ENCODE measurements at places on chromosomes 2 and 18.

GRCh38 chr2:217431577-217432269, 571.1 kb downstream of the TNS1 start:
- no peak for DNase-seq

GRCh38 chr2:8693157-8693821, 11.4 kb downstream of the ID2 start:
- no peak for DNase-seq

DNA sequence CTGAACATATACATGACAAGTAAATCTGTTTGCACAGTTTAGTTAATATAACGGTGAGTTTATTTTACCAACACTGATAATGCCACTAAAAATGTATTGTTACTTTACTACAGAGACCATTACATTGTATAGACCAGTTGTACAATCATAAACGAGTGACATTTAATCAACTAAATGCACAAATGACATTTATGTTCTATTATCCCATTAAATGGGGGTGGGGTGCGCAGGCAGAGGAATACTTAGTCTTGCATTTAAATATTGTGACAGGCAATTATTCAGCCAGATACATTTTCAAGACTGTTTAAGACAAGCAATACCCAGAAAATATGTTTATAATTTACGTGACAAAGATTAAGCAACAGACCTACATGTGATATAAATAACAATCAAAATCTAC, 72.0 kb upstream of the CHAC2 start:
- DNase-seq, result no peak

DNA sequence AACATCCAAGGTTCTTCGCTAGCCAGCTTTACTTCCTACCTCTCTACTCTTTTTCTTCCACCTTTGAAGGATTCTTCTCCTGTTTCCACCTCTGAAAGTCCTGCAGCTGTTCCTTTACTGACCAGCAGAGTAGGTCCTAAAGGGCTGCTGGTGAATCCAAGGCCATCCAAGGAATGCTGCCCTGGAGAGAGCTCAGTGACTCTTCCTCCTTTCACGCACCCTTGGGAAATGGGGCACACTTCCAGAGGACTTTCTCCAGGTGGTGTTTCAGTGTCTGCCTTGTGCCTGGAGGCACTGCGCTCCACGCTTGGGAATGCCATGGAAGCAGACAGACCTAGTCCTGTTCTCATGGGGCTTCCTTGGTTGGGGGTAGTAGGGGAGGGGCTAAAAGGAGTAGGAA, 45.4 kb downstream of the SLC16A14 start:
- DNase-seq, result no peak

DNA sequence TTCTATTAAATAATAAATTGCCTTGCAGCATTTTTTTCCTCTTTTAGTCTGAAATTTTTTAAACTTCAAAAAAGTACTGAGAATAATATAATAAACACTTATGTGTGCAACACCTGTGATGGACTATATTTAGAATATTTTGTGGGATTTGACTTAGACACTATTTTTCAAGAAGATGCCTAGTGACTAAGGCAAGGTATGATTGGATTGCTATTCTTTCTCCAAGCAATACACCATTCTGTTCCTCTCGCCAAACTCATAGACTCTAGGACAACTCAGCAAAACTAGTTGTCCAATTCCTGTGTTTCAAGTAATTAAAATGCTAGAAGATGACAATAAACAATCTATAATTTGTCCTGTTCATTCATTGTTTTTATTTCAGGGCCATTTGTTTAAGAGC, 75.9 kb downstream of the METTL4 start:
- no peak for DNase-seq

GRCh38 chr2:60105906-60106305, 447.5 kb downstream of the BCL11A start:
- DNase-seq, result no peak

DNA sequence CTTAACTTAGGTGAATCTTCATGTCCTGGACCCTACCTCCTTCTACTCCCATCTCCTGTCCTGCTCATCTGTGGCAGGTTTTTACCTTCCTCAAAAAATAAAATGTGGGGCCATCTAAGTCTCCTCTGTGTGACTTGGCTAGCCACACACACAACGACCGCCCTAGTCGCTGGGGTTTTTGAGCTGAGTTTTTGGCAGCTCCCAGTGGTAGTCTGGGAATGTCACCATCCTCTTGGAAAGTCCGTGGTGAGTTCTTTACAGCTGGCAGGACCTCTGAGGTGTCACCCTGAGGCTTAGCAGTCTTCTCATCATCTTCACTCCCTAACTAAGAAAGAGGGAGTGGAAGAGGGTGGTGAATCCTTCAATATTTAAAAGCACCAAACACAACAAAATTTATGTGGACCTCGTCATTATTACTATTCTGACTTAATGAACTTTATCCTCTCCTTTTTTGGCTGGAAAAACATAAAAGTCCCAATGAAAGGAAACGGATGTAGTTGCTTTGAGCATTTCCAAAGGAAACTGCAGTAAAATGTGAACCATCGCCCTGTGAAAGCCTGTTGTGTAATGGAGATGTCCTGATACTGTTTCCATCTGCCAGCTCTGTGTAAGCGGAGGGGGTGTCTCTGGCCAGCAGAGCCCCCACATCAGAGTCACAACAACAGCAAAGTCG, 78.6 kb downstream of the VAPA start:
- no peak for DNase-seq

- no peak for DNase-seq
These were observed 7.6 kb downstream of the ESPNL start for GRCh38 chr2:238107525-238108422.

- DNase-seq, result no peak
These were observed 29.4 kb downstream of the YWHAQ start for GRCh38 chr2:9601397-9601796.

GRCh38 chr18:12334863-12335262, 26.8 kb downstream of the TUBB6 start:
- DNase-seq, result no peak

DNA sequence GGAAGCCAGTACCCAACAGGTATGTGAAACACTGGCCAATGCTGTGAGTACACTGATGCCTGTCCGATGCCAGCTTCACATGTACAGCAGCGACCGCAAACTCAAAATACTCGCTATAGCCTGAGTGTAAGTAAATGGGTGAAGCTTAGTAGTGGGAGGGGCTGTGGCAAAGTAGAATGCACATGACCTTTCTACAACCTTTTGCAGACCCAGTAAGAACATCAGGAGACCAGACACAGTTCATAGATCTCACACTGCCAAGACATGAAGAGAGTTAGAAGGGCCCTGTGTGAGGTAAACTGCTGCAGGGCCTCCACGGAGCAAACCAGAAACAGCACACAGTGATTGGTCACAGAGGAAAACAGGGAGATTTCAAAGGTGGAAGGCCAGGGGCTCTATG, 9.1 kb upstream of the UBXN4 start:
- DNase-seq, result no peak

DNA sequence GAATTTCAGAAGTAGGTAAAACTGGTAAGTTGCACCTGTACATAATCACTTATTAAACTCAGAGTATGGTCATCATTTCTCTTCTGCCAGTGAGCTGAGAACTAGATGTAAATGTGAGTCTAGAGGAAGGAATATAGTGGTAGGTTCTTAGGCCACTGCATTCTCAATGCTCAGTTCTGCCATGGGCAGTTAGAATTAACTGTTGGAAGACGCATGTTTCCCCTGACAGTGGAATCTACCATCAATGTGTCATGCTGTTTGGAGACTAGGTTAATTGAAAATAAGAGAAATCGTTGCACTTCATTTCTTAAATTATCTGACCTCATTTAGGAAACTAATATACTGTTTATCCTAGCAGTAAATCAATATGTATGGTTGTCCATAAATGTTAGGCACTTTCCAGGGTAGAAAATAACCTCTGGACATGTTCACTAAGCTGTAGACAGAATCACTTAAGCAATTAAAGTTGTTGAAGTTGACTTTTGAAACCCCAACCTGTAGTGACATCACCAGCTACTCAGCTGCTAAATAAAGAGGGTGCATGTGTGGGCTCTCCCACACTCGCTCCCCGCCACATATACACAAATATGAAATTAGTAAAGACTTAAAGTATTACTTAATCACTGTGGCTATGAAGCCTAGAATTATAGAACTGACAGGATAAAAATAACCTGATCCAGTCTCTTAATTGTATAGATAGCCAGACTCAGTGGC, 91.5 kb upstream of the NOSTRIN start:
- no peak for DNase-seq

GRCh38 chr18:2511451-2511850, 59.9 kb downstream of the METTL4 start:
- DNase-seq, result no peak

- no peak for DNase-seq
These were observed 46.6 kb downstream of the USP40 start for GRCh38 chr2:233519787-233520611.

DNA sequence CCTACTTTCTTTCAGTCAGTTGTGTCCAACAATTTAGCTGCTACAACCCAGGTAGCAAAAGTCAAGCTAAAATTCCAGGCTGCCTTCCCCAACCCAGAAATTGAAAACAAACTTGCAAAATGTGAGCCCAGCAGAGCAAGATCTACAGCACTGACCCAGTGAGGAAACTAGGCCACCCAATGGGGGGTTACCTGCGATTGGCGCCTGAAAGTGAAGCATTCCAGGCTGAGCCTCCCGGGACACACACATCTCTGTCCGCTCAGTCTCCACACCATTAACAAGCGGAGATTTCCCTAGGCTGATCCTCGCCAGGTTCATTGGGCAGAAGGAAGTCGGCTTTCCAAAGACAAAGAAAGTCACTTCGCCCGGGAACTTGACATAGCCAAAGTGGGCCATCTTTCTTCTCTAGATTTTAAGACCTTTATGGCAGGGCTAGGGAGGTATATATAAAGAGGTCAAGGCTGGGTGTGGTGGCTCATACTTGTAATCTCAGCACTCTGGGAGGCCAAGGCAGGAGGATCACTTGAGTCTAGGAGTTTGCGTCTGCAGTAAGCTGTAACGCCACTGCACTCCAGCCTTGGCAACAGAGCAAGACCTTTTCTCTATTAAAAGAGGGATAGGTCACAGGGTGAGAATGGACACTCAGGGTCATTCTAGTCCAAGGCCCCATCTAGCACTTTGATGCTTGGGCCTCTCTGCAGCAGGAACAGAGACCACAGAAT, 53.6 kb downstream of the TTC32 start:
- no peak for DNase-seq

GRCh38 chr2:217695033-217695520, 307.7 kb downstream of the TNS1 start:
- DNase-seq, result no peak

DNA sequence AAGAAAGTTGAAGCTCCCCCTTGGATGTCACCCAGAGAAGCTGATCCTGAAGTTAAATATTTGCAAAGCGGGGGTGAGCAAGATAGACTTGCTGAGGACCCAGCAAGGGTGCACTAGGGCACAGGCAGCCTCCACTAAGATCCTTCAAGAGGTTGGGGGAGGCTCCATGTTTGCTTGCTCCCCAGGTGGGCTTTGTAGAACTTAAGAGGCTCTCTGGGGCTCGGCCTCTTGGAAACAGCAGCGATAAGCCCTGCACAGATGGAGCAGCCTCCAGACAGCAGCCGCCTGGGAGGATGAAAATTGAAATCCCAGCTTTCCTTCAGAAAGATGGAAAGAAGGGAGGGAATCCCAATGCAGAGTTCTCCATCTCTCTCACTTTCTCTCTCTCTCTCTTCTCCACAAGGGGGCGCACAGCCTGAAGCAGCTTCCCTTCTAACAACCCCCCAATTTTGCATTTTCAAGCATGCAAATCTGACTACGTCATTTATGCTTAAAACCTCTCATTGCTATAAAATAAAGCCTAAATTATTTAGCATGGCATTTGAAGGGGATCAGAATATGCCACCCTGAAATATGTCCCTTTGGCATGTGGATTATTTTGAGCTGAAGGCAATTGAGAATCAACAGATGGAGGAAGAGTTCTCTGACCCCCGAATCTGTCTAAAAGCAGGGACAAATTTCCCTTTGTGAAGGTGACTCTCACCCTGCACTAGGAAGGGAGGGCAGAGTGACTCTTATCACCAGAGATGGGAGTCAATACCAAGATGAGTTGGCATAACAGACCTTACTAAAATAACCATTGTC, 185.7 kb upstream of the KLHL29 start:
- DNase-seq, result no peak

DNA sequence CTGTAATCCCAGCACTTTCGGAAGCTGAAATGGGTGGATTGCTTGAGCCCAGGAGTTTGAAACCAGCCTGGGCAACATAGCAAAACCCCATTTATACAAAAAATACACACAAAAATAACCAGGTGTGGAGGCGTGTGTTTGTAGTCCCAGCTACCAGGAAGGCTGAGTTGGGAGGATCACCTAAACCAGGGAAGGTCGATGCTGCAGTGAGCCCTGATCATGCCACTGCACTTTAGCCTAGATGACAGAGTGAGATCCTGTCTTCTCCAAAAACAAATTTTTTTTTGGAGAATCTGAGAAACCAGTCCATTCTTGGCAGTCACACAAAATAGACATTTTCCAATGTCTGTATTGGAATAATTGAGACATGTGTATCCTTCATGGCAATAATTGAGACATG, 46.8 kb downstream of the RAB27B start:
- no peak for DNase-seq

GRCh38 chr2:61434314-61434713, 36.6 kb downstream of the USP34 start:
- no peak for DNase-seq
